ENCODE measurements at places on chromosomes 12 and 14.
A peak's percentile ranks its signal among the peaks of the same experiment; 100 is the strongest.

GRCh38 chr12:88556213-88556774 is 24.0 kb downstream of the KITLG start:
- no peak for DNase-seq

- no peak for DNase-seq
Measured at GRCh38 chr12:33994857-33995808, 27.2 kb upstream of the ALG10 start.

GRCh38 chr14:81942071-81942470 is 408.4 kb upstream of the SEL1L start:
- no peak for DNase-seq

GRCh38 chr12:19095331-19095730 is 34.2 kb upstream of the PLEKHA5 start:
- no peak for DNase-seq

GRCh38 chr14:73744874-73745529 is 30.8 kb upstream of the PNMA1 start:
- no peak for DNase-seq

DNA sequence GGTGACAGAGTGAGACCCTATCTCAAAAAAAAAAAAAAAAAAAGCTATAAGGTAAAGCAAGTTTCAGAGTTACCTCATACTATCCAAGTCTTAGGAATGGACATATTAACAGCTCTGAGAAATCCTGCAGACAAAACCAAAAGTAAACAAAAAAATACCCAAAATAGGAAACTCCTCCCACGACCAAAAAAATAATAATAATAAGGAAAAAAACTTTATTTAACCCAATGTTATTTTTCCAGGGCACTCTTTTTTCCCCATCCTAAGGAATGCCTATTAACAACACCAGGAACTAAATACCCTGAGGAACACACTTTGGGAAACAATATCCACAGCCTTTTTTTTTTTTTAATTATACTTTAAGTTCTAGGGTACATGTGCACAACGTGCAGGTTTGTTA is 135.5 kb upstream of the CCND2 start:
- no peak for DNase-seq

- no peak for DNase-seq
Measured at GRCh38 chr14:99509871-99510555, 28.8 kb downstream of the CCNK start.

DNA sequence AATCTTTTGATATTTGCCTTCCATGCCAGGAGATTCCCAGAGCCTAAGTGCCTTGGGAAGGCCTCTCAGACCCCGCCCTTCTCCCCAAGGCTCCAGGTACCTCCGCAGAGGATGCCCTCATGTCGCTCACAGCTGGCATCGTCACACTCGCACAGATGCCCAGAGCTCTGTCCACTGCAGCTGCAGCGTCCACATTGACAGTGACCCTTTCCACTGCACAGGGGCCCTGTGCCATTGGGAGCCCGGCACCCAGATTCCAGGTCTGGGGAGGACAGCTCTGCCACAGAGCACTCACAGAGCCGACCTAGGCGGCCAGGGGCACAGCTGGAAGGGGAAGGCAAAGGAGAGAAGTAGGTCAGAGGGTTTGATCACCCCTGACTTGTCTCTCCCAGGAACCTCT is 12.3 kb upstream of the CSAD start:
- no peak for DNase-seq

- peak; percentile 31 for DNase-seq
Measured at GRCh38 chr12:110403976-110404682, 621 bp upstream of the ANAPC7 start.

DNA sequence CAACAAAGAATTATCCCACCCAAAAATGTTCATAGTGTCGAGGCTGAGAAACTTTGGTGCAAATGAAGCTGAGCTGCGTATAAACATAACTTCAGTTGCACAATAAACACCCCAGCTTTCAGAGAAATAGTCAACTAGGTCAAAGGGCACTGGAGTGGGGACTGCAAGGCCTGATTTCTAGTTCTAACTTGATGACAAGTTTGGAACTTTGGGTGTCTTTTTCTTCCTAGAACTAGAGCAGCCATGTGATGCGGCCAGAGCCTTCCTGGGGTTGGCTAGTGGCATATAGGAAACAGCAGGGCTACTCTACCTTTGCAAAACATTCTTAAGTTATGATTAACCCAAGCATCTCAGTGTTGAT is 298.4 kb upstream of the AMIGO2 start:
- DNase-seq: no peak

DNA sequence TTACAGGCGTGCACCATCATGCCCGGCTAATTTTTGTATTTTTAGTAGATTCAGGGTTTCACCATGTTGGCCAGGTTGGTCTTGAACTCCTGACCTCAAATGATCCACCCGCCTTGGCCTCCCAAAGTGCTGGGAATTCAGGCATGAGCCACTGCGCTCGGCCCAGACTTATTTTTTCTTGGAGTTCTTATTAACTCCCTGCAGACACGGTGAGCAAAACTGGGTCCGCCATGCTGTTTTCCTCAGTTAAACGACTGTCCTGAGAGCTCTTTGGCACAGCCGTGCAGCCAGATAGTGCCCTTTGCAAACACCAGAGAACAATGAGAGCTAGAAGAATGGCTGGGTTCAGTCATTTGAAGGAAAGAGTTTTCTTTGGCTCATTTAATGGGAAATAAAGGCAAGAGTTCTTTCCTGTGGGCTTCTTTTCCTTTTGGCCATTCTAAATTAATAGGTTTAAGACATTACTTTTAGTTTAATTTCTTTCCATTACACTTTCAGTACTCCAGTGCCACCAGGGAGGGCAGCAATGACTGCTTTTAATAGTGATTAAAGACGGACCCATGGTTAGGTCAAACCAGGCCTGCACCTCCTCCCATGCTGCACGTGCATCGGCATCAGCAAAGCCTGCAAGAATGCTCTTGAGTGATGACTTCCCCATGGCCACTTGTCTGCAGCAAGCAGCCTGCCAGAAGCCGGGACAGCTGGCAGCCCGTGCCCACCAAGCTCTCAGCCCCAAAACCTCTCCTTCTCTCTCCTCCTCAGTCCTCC is 60.7 kb downstream of the VCPKMT start:
- no peak for DNase-seq

- no peak for DNase-seq
Measured at GRCh38 chr12:102475355-102475754, 5.0 kb downstream of the IGF1 start.

DNA sequence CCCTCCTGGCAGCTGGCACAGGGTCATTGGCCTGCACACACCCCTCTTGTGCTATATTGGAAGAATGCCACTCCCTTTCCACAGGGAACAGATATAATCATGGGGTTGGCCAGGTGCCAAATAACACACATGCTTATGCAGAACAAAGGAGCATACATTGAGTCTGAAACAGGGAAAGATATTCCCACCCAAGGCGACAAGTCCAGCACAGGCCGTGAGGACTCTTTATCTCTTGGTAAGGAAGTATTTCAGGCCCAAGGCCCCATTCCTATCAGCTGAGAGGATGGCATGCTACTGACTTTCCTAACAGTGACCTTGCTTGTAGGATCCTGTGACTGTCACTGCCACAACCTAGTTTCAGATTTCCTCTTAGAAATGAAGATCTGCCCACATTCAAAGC is 59.0 kb upstream of the STXBP6 start:
- no peak for DNase-seq
